Stimulated activated CD4-positive, alpha-beta T cell treated with anti-CD3 and anti-CD28 coated beads, Interleukin-12 subunit alpha, Interleukin-12 subunit beta, amount 100 ng/mL, for 48 hours (primary cell): ENCODE measurements at places on chromosomes 1 and 21.

GRCh38 chr1:107897438-107898345 lies 67.3 kb downstream of the VAV3 start:
- DNase-seq, result no peak

DNA sequence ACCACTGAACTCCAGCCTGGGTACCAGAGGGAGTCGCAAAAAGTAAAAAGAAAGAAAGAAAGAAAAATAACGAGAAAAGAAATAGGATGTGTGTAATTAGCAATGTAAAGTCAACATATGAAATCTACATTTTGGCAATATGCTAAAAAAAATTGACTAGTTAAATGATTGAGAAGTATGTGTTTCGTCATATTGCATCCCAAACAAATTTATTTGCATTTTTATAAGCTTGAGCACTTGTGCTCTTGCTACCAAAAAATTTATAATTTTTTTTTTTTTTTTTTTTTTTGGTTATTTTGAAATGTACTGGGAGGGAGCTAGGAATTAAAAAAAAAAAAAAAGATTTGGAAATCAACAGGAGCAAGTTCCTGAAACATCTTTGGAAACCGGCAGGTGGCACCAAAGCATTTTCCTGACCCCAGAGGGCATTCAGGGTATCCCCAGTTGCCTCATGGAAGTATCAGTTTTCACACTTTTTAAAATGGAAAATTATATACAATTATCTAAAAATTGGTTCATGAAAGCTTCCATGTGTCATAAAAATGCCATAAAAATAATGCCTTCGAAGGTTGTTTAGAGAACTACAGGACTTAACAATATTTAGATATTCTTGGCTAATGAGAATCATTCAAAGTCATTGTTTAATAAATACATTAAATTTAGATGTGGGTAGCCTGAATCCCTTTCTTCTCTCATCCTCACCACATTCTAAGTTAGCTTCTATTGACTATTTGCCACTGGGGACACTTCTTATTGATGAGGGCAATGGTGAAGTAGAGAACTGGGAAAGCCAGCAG lies 4.8 kb upstream of the HEATR1 start:
- DNase-seq, result peak; percentile 26

GRCh38 chr1:1540090-1540817 lies at the start of gene TMEM240:
TSS of gene TMEM240 (minus strand) at chr1:1540624. CDS start at chr1:1540346, 278 bp downstream.
- peak; percentile 37 for DNase-seq

DNA sequence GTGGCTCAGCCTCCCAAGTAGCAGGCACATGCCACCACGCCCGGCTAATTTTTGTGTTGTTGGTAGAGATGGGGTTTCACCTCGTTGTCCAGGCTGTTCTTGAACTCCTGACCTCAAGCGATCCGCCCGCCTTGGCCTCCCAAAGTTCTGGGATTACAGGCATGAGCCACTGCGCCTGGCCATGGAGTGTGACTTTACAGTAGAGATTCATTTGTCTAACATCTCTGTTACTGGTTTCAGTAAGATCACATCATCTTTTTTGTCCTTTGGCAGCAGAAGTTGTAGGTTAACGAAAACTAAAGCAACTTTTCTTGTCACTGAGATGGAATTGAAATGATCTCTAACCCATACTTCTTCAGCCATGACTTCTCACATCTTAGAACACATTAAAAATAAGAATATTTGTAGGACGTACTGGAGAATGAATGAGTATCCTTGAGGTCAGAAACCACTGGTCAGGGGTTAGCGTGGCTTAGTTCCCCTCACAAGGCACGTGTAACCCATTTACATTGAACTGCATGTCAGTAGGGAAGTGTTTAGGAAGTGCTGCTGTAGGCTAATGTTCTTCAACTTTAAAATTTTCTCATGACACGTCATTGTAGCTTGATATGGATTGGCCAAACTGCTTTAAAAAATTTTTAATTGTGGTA lies 75.9 kb downstream of the CAMTA1 start:
- no peak for DNase-seq

DNA sequence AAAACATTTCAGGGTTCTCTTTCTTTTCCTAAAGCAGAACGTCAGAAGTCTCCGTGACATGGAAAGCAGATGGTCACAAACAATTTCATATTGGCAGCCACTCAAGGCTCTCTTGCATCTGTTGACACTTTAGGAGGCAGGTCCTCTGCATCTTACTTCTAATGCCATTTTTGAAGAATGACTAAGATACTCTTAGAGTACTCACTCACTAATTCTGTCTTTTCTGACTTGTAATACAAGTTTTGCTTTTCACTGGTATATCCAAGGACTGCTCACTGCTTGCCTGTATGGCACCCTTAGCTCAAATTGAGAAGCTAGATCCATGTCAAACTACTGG lies 68.3 kb downstream of the PRRX1 start:
- DNase-seq, result no peak

DNA sequence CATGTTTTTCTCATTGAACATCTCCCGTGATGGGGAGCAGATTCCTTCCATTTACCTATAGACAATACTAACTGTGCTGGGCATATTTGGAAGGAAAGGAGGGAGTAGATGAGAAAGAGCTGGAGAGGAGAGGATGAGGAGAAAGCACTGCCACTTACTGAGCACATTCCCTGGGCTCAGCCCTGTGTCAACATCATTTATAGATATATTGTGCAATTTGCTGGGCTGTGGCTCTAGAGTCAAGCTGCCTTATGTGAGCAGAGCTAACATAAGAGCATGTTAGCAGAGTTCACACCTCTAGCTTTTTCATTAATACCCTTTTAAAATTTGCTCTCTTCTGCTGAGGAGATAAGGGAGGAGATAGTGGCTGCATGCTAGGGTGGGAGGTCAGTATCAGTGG lies 22.3 kb upstream of the CD53 start:
- DNase-seq, result no peak

DNA sequence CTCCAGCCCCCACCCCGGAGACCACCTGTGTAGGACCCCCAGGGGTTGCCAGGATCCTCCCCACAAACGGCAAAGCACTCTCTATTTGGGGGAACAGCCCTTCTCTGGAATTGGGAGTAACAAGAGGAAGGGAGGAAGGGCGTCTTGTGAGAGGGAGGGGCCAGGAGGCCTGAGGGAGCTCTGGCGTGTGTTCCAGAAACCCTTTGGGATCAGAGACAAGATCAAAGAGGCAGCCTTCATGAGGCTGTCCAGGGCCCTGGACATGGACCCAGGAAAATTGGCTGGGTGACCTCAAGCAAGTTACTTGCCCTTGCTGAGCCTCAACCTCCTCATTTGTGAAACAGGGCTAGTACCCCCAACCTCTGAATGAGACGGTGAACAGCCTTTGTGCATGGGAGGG lies 18.1 kb upstream of the ECE1 start:
- DNase-seq, result no peak

DNA sequence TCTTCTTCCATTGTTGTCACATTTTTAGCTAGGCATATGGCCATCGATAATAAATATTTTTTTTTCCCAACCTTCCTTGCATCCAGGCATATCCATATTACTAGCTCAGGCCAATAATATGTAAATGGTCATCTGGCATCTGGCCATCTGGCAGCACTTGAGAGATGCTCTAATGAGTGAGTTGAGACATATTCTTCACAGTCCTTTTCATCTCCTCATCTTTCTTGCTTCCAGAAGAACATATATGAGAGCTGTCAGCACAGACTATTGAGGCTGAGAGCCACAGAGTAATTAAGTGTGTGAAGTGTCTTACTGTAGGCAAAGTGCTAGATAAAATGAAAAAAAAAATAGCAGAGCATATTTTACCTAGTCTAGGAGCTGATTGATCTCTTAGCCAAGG lies 628.4 kb upstream of the TMPRSS15 start:
- no peak for DNase-seq

DNA sequence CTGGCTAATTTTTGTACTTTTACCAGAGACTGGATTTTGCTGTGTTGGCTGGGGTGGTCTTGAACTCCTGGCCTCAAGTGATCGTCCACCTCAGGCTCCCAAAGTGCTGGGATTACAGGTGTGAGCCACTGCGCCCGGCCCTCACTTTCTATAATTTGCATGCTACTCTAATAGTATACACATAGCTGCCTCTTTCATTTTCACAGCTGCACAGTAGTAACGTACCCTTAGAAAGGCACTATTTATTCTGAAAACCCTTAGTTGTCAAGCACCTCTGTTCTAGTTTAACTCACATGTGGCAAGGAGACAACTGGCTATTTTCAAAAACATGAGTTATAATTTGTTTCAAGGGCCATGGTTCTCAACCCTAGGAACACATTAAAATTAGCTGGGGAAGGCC lies 17.2 kb downstream of the TPM3 start:
- DNase-seq, result no peak

DNA sequence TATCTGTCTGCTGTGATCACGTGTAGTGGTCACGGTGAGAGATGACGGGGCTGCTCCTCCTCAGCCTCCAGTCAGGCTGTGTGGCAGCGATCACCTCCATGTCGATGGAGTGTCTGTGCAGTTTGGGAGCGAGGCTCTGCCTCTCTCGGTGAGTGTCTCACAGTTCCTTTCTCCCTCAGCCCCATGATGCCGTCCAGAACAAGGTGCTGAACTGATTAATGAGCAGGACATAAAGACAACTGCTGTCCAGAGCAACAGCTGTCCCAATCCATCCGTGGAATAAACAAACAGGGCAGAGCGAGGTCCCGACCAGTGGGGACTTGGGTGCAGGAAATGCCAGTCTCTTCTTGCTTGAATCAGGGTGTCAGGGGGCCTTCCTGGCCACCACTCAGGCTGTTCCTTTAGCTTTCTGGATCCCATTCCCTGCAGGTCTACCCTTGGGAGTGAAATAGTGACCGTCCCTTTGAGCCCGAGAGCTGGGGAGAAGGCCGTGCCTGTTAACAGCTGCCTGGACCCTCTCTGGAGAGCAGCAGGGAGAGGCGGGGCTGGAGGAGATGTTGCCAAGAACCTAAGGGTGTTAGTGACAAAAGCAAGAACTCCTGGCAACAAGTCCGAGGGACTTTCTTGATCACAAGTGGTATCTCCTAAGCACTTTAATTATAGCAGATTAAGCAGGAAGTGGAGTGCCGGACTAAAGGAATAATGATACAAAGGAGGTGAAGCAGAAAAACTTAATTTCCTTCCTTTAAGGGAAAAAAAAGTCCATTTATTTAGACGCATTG lies 443.9 kb downstream of the KIF26B start:
- DNase-seq, result no peak

DNA sequence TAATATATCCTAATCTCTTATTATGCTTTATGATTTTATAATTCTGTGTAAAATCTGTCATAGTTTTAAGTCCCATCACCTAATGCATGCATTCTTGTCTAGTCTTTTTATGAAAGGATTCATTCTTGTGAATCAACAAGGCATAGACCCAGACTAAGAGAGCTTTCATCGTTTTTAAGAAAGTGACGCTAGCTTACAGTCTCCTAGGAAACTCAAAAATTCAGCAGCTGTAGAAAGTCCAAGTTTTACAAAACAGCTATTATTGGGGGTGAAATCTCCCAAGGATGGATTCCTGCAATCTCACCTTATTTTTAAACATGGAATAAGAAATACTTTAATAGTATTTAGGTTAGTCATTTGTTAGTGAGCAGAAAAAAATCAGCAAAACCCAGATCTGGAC lies 104.7 kb downstream of the NCAM2 start:
- DNase-seq, result no peak

- peak; percentile 38 for DNase-seq
These were observed 8.8 kb upstream of the GUCA2A start for GRCh38 chr1:42173155-42173933.

DNA sequence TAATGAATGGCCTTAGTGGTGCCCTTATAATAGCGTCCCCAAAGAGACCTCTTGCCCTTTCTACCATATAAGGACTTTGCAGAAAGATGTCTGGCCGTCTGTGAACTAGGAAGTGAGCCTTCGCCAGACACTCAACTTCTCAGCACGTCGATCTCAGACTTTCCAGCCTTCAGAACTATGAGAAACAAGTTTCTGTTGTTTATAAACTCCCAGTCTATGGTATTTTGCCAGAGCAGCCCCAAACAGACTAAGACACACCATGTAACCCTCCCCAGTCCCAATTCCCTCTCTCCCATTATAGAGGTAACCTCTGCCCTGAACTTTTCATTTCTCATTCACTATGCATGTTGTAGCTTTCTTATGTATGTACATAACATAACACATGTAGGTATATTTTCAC lies 55.7 kb downstream of the NID1 start:
- no peak for DNase-seq

DNA sequence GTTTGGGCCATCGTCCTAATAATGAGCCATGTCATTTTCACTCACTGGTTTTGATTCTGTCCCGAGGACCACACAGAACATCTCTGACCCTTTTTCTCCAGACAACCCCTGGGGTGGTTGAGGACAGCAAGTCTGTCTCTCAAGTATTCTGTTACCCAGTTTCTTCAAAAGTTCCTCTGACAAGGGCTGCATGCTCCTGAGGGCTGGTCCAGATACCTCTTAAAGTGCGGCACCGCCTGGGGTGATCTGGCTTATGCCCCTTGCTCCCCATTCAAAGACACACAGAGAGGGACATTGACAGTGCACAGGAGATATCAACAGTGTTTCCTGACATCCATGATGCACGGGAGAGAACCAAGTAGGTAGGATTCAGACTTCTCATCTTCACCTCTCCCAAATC lies 132.9 kb upstream of the EDN2 start:
- no peak for DNase-seq

DNA sequence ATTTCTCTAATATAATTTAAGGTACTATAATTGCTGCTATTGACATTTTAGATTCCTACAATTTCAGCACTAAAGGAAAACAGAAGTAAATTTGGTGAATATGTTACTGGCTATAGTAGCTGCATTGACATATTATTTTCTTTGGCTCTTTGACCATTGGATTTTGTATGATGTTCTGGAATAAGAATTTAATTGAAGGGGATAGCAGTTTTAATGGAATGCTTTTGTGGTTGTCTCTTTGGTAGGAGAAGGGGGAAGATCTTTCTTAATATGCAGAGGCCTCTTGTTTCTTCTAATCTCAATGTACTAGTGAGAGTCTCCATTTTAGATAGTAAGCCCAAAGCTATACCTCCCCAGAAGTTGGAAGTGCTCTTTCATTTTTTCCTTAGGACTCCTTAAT lies 6.9 kb downstream of the DTL start:
- DNase-seq, result no peak

GRCh38 chr21:15005391-15005790 lies 59.4 kb downstream of the NRIP1 start:
- DNase-seq, result no peak

DNA sequence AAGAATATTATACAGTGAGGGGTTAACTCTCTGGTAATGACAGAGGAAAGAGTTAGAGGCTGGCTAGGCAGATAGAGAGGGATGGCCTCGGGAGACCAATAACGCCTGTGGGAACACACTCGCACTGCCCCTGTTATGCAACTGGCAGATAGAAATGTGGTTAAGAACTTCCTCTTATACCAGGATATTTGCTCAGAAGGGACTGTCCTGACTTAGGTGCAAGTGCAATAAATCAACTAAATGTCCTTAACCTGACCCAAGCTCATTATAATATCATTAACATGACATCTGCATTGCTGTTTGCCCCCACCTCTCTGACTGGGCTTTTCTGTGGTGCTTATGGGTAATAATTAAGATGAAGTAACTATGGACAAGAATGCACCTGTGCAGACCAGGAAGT lies 1518.0 kb downstream of the NCAM2 start:
- no peak for DNase-seq

GRCh38 chr1:184215274-184215925 lies 163.9 kb downstream of the TSEN15 start:
- no peak for DNase-seq
